ENCODE measurements at places on chromosomes 7 and 10. TPM values are rescaled to one million over a fixed set of nuclear protein-coding genes. Genes with fewer than 3 reads are reported as not detected.

KIAA1217 gene
- 2.0 TPM for total RNA-seq

SLC37A3 gene
- 28.8 TPM for total RNA-seq

PPP1R9A gene
- total RNA-seq = not detected

PTPRN2 gene
- 4.8 TPM for total RNA-seq

STEAP2 gene
- 0.05 TPM for total RNA-seq

GLRX3 gene
- total RNA-seq = 83.7 TPM

DNA sequence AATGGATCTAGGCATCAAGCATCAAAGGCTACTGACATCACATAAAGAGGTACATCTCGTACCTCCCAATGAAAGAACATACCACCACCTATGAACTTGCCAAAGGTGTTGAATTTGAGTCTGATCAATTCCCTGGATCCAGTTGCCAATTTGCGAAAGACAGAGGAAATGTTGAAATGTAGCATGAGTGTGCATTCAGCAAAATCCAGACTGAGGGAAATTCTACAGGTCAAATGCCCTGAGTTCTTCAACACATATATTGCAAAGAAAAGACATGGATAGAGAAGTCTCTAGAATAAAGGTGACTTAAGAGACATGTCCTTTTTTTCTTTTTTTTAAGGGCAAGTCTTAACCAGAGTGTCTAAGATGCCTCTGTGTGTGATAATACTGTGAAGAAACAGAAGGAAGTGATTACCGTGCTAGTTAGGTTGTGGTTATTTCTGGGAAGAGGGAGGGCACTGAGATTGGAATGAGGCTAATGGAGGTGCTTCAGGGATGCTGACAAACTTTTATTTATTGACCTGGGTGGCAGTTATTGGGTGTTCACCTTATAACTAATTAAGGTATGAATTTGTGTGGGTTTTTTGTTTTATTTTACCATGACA is 128.7 kb downstream of the SAMD9 start:
- no peak for DNase-seq

- DNase-seq = no peak
Observed at GRCh38 chr10:99765672-99766301, 16.7 kb upstream of the ABCC2 start.

DNA sequence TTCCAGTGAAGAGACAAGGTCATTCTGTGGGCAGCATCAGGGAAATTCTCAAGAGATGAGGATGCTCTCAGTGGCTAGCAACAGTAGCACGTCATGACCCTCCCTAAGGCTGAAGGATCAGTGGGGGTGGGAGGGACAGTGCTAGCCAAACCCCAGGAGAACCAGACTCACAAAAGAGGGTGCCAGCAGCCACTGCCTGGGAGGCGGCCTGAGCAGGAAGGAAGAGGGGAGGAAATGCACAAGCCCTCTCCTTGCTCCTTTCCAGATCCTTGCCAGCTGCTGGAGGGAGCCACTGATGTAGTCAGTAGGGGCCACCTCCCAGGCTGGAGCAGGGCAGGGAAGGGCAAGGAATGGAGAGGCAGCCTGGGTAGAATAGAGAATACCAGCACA is 302.7 kb downstream of the RPS24 start:
- DNase-seq = no peak

DNA sequence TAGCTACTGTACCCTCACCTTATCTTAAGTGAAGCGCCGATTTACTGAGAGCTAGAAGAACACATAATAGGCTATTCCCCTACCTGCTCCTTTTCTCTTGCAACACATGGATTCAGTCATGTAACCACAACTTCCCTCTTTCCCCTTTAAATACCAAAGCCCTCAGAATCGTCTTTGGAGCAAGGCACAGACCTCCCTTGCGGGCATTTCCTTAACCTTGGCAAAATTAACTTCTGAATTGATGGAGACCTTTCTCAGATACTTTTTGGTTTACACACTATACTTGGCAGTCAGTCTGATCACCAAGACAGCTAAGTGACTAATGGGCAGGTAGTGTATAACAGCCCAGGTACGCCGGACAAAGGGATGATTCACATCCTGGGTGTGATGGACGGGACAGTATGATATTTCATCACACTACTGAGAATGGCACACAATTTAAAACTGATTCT is 72.7 kb upstream of the SEC61G start:
- no peak for DNase-seq

DNA sequence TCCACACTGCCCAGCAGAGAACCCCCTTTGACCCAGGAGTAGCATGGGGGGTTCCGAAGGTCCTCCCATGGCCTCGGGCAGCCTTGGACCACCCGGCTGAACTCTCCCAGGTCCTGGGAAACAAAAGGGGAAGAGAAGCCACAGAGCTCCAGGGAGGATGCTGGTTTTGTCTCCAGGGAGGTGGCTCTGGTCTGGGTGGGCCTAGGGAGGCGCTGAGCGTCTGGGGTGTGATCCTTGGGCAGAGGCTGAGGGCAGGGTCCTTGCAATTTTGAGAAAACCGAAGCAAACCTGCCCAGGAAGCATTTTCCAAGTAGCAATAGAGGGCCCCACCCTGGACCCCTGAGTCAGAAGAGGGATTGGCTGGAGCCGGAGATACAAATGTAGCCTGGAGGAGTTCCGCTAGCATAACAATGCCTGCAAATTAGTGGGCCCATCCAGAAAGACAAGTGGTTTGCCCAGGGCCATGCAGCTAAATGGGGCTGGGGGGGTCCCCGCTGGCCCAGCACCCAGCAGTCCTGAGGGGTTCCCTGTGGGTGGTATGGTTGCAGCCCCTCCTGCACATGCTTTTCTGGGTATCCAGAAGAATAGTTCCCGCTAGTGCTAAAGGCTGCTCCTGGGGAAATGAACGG is 2.0 kb downstream of the UTF1 start:
- DNase-seq = no peak

DNA sequence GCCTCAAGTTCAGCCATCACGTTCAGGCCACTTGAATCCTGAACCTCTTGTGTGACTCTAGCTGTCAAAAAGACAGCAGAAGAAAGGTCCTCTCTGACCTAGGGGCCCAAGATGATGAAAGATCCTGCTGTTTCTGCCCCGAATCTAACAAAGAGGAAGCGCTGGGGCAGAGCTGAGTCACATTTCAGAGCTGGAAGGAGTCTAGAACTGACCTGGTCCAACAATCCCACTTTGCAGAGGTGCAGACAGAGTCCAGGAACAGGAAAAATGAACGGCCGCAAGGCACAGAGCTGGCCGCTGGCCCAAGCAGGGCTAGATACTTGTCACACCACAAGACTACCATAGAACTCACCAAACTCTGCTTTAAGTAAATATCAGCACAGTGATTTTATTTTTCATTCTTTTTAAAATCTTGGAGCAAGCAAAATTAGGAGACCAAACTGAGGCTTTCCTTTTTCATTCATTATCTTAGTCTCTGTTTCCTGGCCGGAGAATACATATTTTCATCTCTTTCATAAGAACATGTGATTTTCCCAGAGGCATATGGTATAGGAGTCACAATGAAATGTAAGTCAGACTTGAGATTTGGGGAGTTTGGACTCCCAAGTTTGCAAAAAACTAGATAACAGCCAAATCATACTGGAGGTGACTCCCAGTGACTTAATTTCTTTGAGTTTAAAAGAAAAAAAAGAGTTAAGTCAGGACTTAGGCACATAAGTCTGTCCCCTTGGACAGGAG is 52.8 kb downstream of the CHST15 start:
- DNase-seq = no peak

- no peak for DNase-seq
Observed at GRCh38 chr10:24206334-24206733, 2.6 kb upstream of the KIAA1217 start.

DNA sequence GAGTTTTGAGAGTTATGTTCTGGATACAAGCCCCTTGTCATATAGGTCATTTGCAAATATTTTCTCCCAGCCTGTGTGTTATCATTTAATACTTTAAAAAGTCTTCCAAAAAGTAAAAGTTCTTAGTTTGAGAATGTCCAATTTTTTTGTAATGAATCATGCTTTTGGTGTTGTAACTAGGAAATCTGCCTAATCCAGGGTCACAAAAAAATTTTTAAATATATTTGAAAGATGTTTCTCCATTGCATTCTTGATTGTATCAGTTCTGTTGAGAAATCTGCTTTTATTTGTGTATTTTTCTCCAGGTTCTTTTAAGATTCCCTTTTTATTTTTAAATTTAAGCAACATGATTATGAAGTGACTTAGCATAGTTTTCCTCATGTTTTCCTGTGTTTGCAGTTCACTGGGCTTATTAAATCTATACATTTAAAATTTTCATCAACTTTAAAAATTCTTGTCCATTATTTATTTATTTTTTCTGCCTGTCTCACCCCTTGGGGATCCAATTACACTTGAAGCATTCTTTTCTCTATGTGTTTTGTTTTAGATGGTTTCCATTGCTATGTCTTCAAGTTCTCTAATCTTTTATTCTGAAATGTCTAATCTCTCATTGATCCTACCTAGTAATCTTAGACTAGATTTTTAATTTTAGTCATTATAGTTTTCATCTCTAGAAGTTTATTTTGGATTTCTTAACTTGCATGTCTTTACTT is 47.0 kb downstream of the CCDC71L start:
- DNase-seq = no peak

GRCh38 chr7:86598311-86598710 is 45.4 kb upstream of the GRM3 start:
- no peak for DNase-seq

DNA sequence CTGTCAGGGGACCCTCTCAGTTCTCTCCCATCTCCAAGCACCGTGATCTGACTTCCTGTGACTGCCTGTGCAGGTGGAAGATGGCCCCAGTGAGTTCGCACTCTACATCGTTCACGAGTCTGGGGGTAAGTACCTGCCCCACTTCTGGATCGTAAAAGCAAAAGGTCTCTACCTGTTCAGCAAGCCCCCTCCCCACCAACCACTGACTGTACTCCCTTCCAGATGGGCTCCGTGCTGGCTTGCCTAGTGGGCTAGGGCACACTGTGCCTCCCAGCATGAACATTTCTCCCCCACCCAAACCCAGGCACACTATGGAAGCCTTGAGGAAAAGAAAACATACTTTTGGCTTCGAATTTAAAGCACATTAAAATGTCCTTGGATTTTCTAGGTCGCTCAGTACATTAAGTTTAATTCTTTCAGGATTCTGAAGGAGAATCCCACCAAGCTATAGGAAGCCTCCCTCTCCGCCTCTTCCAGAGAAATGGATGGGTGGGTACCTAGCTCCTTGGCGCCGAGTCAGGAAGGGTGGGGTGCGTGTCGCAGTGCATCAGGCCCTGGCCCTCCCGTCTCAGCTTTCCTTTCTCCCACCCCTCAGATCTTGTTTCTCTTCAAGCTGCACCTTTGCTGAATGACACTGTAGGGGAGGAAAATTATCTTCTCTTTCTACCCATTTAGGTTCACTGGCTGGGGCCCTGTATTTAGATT is 11.0 kb upstream of the ZNF22 start:
- DNase-seq = no peak
